ENCODE measurements at places on chromosomes 4 and X.

GRCh38 chr4:5916229-5916628, 23.3 kb upstream of the CRMP1 start:
- DNase-seq = no peak

- DNase-seq = no peak
These were observed 101.2 kb downstream of the FRMPD4 start for GRCh38 chrX:12239356-12240082.

GRCh38 chrX:150062292-150063137, 124.2 kb upstream of the EOLA2 start:
- DNase-seq = no peak

DNA sequence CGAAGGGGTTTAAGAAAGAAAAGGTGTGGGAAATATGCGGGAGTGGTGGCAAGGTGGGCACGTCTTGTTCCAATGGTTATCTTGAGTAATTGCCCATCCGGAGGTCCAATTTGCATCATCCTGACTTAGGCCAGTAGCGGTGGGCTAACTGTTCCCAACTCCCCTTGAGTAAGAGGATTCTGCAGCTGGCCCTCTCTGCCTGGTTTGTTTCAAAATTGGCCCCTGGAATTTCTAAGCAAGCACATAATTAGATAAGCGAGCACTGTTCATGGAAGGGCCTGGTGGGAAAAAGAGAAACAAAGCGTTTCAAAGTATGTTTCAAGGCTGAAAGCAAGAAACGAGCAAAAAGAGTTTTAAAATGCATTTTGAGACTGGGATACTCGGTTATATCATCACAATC, 198.2 kb downstream of the CEP135 start:
- no peak for DNase-seq

DNA sequence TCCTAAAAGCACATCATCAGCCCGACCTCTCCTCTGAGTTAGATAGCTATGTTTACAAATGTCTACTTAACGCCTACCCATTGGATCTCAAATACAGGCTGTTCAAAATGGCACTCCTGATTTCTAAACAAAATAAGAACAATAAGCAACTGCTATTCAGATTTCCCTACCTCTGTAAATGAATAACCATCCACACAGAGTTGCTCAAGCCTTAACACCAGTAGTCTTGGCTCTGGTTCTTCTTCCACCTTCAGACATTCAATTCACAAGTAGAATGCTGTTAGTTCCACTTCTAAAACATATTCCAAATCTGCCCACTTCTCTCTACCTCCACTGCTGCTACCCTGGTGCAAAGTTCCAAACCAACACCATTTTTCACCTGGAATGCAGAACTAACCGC, 27.1 kb upstream of the DCLK2 start:
- DNase-seq = no peak

Measured in stimulated activated CD8-positive, alpha-beta memory T cell treated with anti-CD3 and anti-CD28 coated beads, Interleukin-7, amount 100 ng/mL, for 48 hours (primary cell).